ENCODE measurements at places on chromosomes 2 and 18.

DNA sequence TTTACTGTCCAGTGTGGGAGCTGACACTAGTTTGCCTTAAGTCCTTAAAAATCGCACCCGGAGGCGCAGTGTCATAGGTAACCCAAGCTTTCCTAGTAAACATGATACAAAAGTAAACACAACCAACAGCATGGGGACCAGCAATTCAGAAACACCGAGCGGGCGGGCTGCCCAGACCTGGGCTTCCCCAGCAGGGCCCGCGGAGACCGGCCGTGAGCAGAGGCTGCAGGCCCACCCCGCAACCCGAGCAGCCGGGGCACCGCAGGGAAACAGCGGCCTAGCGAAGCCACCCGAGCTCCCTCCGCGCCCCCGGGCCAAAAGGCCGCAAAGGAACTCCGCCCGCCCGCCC is 296 bp downstream of the TTC21B start:
- ATAC-seq: peak; percentile 58

GRCh38 chr2:119826370-119826961 is 66.7 kb downstream of the PTPN4 start:
- peak; percentile 77 for ATAC-seq

- ATAC-seq: no peak
Measured at GRCh38 chr2:69099541-69099940, 86.6 kb downstream of the ANTXR1 start.

DNA sequence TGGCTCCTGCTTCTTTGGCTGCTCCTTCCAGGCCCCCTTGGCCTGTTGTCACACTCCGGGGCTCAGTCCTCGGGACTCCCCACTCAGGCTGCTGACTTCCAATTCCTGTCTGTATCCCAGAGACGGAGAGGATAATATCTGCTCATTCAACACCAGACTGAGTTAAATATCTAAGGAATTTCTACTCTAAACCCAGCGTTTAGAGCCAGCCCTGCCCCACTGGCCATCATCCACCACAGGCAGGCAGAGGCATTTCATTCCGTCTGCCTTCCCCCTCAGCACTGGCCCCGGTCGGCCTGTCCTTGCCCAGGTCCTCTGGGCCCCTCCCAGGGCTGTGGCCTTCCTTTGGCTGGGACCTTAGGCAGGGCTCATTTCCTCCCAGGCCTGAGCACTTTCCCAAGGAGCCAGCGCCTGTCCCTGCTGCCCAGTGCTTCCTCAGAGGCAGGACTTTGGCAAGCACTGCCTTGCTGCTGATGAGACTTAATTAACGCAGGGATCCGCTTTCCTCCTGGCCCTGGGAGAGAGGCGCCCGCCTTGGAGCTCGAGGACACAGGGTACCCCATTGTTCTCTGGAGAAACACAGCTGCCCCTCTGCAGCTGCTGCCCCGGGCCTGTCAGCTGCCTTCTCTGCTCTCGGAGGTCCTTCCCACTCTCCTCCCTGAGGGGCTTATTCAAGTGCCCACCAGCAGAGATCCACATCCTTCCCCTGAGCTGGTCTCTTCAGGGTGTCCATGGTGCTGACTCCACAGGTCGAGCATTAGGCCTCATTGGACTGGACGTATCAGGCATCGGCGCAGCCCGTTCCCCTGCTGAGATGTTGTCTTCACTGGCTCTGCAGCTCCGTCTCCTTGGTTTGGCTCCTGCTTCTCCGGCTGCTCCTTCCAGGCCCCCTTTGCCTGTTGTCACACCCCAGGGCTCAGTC is 42.8 kb downstream of the ATOH8 start:
- ATAC-seq: no peak

- ATAC-seq: no peak
Measured at GRCh38 chr2:240070907-240071306, 17.6 kb upstream of the OR6B3 start.

- ATAC-seq: peak; percentile 51
Measured at GRCh38 chr2:47569658-47570475, 166.9 kb downstream of the MSH2 start.

DNA sequence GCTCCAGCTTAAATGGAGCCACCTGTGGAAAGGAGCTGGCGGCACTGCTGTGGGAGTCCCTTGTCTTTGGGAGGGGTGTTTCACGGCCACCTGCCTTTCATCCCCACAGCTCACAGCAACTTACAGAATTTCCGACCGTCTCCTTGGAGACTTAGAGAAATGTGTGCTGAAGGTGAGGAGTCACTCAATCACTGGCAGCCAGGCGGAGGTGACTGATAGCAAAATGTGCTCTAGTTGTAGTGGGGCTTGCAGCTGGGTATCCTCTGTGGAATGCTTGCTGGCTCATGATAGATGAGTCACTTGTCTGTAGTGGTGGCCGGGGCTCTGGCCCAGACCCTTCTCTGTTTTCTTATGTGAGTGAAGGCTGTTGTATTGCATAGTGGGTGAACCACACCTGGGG is 110.7 kb downstream of the SH3RF3 start:
- ATAC-seq: peak; percentile 79

- ATAC-seq: peak; percentile 68
Measured at GRCh38 chr2:237596520-237597195, 6.1 kb upstream of the RAB17 start.

DNA sequence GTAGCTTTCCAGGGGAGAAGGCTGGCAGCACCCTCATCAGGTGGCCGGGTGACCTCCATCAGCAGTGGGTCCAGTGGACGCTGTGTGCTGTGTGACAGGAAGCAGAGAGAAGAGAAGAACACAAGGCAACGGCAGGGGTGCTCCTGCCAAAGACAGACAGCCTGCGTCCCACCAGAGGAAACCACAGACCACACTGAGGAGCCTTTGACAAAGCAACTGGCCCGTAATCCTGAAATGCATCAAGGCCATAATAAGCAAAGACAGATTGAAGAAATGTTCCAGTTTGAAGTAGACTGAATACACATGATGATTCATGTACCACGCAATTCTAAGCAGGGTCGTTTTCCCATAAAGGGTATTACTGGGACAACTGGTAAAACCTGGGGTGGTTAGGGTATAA is 172.4 kb downstream of the FBXO15 start:
- no peak for ATAC-seq

GRCh38 chr2:223642506-223642905 is 40.3 kb upstream of the SCG2 start:
- no peak for ATAC-seq

DNA sequence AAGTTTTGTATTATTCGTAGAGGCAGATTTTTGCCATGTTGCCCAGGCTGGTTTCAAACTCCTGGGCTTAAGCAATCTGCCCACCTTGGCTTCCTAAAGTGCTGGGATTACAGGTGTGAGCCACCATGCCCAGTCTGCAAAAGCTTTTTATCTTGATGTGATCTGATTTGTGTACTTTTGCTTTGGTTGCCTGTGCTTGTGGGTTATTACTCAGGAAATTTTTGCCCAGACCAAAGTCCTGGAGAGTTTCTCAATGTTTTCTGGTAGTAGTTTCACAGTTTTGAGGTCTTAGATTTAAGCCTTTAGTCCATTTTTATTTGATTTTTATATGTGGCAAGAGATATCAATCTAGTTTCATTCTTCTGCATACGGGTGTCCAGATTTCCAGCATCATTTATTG is 42.4 kb downstream of the SYT4 start:
- ATAC-seq: no peak

DNA sequence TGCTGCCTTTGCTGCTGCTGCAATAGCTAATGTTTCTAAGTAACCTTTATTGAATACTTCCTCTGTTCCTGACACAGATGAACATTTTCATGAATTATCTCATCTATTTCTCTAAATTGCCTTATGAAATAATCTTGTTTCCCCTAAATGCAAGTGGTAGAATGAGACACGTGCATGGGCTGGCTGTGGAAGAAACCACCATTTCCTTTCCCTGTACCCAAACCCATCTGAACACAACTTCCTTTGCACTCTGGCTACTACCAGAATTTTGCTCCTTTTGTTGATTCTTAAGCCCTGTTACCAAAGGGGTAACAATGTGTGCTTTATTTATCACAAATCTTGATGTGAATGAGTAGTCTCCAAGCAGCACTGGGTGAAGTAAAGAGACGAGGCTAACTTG is 29.2 kb downstream of the AKAIN1 start:
- ATAC-seq: no peak

GRCh38 chr2:97995026-97995733 is 568 bp downstream of the TMEM131 start:
- ATAC-seq: peak; percentile 58

- ATAC-seq: no peak
Measured at GRCh38 chr2:33051586-33052360, 105.0 kb downstream of the LTBP1 start.

DNA sequence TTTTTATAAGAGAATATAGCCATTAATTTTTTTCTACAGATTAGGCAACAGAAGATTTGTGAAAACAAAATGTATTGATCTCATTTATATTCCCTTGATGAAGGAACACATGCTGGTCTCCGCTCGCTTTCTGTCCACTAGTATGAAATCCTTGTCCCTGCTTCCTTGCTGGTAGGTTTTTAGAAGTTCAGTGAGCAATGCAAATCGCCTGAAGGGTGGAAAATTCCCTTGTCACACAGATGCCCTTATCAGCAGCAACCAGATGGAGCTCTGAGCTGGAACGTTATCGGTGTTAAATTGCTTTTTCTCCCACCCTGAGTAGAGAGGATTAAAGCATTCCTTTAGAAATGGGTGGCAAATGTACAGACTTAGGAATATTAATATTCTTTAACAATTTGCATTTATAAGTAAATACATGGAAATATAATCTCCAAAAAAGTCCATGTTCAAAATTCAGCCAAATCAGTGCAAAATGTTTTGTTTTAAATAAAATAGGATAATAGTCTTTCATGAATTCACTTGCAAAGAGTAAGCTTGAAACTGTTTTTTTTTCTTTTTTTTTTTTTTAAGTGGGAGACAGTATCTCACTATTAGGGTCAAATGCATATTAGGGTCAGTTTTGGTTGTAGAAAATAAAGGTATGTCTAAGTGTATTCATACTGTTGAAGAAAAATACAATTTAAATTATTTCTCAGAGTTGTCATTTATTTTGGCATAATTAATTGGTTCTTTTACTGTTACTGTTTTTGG is 164.0 kb upstream of the MYO3B start:
- no peak for ATAC-seq

DNA sequence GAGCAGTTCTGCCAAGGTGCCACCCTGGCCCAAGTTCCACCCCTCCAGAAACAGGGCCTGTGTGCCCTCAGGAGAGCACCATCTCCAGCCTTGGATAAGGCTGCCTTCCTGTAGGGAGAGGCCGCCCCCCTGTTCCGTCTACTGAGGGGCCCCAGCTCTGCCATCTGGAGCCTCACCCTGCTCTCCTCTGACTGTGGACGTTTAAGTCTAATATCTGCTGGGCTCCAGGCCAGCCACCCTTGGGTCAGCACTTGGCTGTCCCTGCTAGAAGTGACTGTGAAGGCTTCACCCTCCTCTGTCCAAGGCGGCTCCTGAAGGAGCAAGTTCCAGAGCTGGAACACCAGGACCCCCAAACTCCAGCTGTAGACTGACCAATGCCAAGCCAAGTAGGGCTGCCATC is 26.3 kb downstream of the RHOB start:
- no peak for ATAC-seq
